ENCODE measurements at places on chromosomes 5 and 9.
A peak's percentile ranks its signal among the peaks of the same experiment; 100 is the strongest.

DNA sequence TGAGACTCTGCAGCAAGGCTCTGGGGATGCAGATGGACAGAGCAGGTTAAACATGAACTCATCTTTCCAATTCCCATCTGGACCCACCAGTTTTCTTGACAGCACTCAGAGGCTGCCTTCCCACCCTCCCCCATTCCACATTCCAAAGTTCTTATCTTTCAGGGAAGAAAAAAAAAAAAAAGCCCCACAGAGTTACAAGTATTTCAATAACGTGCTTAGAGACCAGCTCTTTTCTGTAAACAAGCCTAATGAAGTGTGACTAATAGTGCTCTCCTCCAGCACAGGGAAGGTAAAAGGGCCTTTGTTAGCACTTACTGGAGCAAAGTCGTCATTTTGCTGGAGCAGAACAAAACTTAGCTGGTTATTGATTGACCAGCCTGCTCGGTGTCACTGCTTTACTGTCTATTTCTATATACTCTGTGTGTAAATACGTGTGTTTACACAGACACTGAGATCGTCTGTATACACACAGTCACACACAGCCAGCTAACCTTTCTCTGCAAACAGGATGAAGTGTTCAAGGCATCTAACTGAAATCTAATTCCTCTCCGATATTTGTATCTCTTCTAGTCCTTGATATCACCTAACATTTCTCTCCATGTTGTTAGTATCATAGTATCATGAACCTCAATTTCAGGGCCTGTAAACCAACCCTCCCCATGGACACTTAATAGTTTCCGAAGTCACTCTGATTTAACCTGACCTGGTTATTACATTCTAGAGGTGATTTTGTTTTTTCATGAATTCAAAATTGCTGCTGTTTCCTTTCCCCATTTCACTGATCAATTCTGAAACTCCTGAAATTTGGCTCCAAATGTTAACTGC lies 84.9 kb downstream of the ZNF608 start:
- DNase-seq = peak; percentile 69

DNA sequence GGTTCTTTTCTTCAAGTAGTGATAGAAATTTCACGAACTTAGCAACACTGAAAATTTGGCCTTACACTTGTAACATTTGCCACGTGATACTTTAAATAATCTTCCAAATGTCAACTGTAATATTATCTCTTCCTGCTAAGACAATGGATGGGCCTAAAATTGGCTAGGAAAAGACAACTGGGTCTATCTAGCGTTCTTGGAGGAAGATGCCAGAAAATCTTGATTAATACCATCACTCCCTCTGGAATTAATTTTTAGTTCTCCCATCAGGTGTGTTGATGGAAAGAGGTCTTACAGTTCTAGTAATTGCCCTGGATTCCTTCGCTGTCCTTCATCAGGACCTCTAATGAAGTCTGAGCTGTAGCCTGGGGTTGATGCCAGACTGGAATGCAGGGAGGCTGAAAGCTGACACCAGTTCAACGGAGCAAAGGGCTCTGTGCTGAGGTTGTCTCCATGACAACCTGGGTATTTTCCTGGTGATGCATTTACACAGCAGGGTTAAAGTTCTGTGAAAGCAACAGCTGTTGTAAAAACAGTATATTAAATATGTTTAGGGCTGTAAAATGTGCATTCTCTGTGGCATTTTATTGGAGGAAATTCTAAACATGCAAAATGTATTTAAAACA lies 92.3 kb downstream of the GAS1 start:
- peak; percentile 61 for DNase-seq

- no peak for DNase-seq
These were observed 583 bp upstream of the AQP3 start for GRCh38 chr9:33447799-33448553.

- DNase-seq = no peak
These were observed 18.5 kb downstream of the P4HA2 start for GRCh38 chr5:132209131-132209530.

- no peak for DNase-seq
These were observed 113.0 kb downstream of the ADAMTS2 start for GRCh38 chr5:179232091-179232735.

All from brain (organoid and tissue), 16 donors.